ENCODE measurements at places on chromosomes 6 and 20. TPM values are rescaled to one million over a fixed set of nuclear protein-coding genes. Genes with fewer than 3 reads are reported as not detected.

DNA sequence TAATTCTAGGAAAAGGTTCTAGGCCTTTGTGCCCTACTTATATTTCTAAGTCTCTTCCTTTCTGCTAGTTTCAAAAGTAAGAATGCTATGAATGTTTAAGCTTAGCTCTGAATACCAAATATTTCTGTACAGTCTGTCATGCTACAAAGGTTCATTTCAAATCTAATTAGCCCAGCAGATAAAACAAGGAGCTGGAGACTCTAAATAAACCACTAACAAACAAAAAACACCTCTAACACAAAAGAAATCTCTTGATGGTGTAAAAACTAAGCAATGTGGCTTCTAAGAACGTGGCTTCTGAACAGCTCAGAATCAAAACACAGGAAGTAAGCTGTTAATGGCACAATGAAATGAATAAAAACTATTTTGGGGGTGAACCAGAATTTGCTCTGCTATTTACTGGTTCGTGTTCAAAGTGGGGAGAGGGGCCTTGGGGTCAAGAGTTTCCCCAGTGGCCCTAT lies 198.3 kb downstream of the BCAS1 start:
- no peaks in the 10 kb centered on the region for H3K27me3 ChIP-seq
- peaks cover 9% of the 10 kb centered on the region for H3K4me1 ChIP-seq
- H3K36me3 ChIP-seq, result no peaks in the 10 kb centered on the region
- H3K4me3 ChIP-seq, result no peak overlapping the region
- no peak overlapping the region for H3K27ac ChIP-seq

GRCh38 chr6:127120787-127121636 lies 2.5 kb downstream of the RSPO3 start:
- H3K27me3 ChIP-seq, result peaks cover 37% of the 10 kb centered on the region
- peak overlapping the region; percentile 79 for H3K4me3 ChIP-seq
- no peaks in the 10 kb centered on the region for H3K36me3 ChIP-seq

DNA sequence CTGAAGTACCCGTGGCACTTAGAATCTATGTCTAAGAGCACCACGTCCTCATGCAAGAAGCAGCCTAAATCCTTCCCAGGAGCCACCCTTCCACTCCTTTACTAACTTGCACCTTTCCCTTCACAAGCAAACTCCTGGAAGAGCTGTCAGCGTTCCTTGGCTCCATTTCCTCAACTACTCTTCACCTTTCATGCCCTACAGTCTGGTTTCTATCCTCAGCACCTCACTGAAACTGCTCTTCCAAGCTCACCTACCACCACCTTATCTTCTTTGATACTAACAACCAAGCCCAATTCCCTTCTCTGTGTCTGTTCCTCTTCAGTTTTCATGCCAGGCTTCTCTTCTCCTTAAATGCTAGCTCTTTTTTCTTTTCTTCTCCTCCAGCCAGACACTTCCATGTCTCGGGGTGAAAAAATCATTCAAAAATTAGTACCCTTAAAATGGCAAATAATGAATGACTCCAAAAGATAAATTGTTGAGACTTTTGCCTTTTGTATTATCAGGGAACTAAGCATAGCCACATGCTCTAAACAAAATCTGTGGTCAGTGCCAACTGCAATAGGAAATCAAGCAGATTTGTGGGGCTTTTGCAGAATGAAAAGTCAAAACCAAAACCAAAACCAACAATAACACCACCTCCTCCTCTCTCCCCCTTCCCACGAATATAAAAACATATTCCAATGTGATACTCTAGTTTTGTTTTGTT lies 149.6 kb upstream of the KCNK16 start:
- H3K4me1 ChIP-seq, result peaks cover 25% of the 10 kb centered on the region
- no peaks in the 10 kb centered on the region for H3K27me3 ChIP-seq
- H3K4me3 ChIP-seq, result no peak overlapping the region
- no peaks in the 10 kb centered on the region for H3K36me3 ChIP-seq
- peak overlapping the region; percentile 37 for H3K27ac ChIP-seq
- DNase-seq, result peak; percentile 21

GRCh38 chr6:75024828-75025227 lies 181.0 kb downstream of the COL12A1 start:
- H3K4me1 ChIP-seq, result no peaks in the 10 kb centered on the region
- no peak for DNase-seq
- no peaks in the 10 kb centered on the region for H3K27me3 ChIP-seq
- no peaks in the 10 kb centered on the region for H3K36me3 ChIP-seq
- no peak overlapping the region for H3K27ac ChIP-seq

- H3K27ac ChIP-seq, result no peak overlapping the region
- H3K4me3 ChIP-seq, result no peak overlapping the region
- no peak for DNase-seq
- H3K36me3 ChIP-seq, result no peaks in the 10 kb centered on the region
- H3K27me3 ChIP-seq, result no peaks in the 10 kb centered on the region
- no peaks in the 10 kb centered on the region for H3K4me1 ChIP-seq
Measured at GRCh38 chr6:109117346-109118035, 22.2 kb downstream of the CEP57L1 start.

GRCh38 chr6:34066218-34066571 lies 79.7 kb downstream of the GRM4 start:
- no peak overlapping the region for H3K4me3 ChIP-seq
- H3K36me3 ChIP-seq, result no peaks in the 10 kb centered on the region
- no peak for DNase-seq
- no peaks in the 10 kb centered on the region for H3K4me1 ChIP-seq
- no peak overlapping the region for H3K27ac ChIP-seq
- no peaks in the 10 kb centered on the region for H3K27me3 ChIP-seq

- no peaks in the 10 kb centered on the region for H3K36me3 ChIP-seq
- DNase-seq, result no peak
- H3K27me3 ChIP-seq, result no peaks in the 10 kb centered on the region
- no peak overlapping the region for H3K4me3 ChIP-seq
- no peaks in the 10 kb centered on the region for H3K4me1 ChIP-seq
Measured at GRCh38 chr6:121780325-121781321, 345.2 kb downstream of the GJA1 start.

- H3K4me3 ChIP-seq, result no peak overlapping the region
- H3K27me3 ChIP-seq, result peaks cover 100% of the 10 kb centered on the region
- H3K4me1 ChIP-seq, result no peaks in the 10 kb centered on the region
Measured at GRCh38 chr20:20365480-20366161, 2.3 kb upstream of the INSM1 start.

- H3K4me1 ChIP-seq, result peaks cover 8% of the 10 kb centered on the region
- H3K36me3 ChIP-seq, result no peaks in the 10 kb centered on the region
- no peak overlapping the region for H3K4me3 ChIP-seq
- no peaks in the 10 kb centered on the region for H3K27me3 ChIP-seq
- H3K27ac ChIP-seq, result no peak overlapping the region
Measured at GRCh38 chr20:23059001-23059400, 9.5 kb upstream of the THBD start.

- no peaks in the 10 kb centered on the region for H3K36me3 ChIP-seq
- H3K27ac ChIP-seq, result peak overlapping the region; percentile 97
- DNase-seq, result no peak
- H3K4me3 ChIP-seq, result no peak overlapping the region
- peaks cover 49% of the 10 kb centered on the region for H3K4me1 ChIP-seq
Measured at GRCh38 chr20:19975901-19976300, 41.3 kb upstream of the NAA20 start.

The LST1 gene
- 1.7 TPM for total RNA-seq

The MEI4 gene
- total RNA-seq, result 0.36 TPM

The FOXC1 gene
- total RNA-seq, result 3.4 TPM

The RSPO3 gene
- total RNA-seq, result 53.9 TPM

The CLPSL2 gene
- not detected for total RNA-seq

The PKIG gene
- total RNA-seq, result 100 TPM

The EEF1A2 gene
- total RNA-seq, result 1,067 TPM

The SAMD3 gene
- not detected for total RNA-seq

The PRR18 gene
- 0.12 TPM for total RNA-seq

Data from cardiac muscle cell (in vitro differentiated cells and primary cell).